ENCODE measurements at places on chromosomes 2 and 18. TPM values are rescaled to one million over a fixed set of nuclear protein-coding genes. Genes with fewer than 3 reads are reported as not detected.

PARD6G gene
- polyA plus RNA-seq: 0.51 TPM

CD8B gene
- polyA plus RNA-seq: 6.5 TPM

GPBAR1 gene
- 2.9 TPM for polyA plus RNA-seq

COL4A4 gene
- polyA plus RNA-seq: 2.6 TPM

IGFBP2 gene
- polyA plus RNA-seq: 162 TPM

DNA sequence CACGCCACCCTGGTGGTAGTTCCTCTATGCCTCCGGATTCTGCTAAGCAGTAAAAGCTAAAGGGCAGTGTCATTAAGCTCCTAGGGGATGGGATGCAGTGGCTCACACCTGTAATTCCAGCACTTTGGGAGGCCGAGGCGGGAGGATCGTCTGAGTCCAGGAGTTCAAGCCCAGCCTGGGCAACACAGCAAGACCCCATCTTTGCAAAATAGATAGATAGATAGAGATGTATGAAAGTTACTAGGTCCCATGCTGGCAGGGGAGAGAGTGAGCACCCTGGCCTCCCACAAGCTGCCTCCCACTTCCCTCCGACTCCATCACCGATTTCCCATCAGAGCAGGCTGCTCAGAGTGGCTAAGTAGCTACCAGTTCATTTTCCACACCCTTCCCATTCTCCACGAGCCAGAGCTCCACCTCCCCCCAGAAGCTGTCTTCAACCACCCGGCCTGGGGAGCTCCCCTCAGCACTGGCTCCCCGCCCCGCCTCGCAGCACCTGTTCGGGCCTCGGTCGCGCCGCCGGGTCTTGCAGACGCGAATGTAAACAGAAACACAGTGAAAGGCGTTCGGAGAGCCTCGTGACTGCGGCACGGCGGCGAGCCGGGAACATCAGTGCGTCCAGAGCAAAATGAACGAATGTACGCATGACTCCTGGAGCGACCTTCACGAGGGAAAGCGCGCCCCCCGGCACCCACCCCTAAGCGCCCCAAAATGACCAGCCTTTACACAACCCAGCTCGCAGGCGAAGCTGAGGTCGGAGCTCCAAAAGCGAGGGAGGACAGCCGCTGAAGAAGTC is 598 bp upstream of the CEP68 start:
- DNase-seq: peak; percentile 95
- peak overlapping the region; percentile 96 for H3K4me3 ChIP-seq
- H3K4me1 ChIP-seq: peaks cover 40% of the 10 kb centered on the region
- no peaks in the 10 kb centered on the region for H3K36me3 ChIP-seq

- no peaks in the 10 kb centered on the region for H3K4me1 ChIP-seq
- H3K27ac ChIP-seq: no peak overlapping the region
- no peak for DNase-seq
- H3K27me3 ChIP-seq: no peaks in the 10 kb centered on the region
- peaks cover 81% of the 10 kb centered on the region for H3K36me3 ChIP-seq
- no peak overlapping the region for H3K4me3 ChIP-seq
Measured at GRCh38 chr2:98568161-98568956, 40.0 kb downstream of the COA5 start.
